ENCODE measurements at places on chromosomes 3 and 15.

DNA sequence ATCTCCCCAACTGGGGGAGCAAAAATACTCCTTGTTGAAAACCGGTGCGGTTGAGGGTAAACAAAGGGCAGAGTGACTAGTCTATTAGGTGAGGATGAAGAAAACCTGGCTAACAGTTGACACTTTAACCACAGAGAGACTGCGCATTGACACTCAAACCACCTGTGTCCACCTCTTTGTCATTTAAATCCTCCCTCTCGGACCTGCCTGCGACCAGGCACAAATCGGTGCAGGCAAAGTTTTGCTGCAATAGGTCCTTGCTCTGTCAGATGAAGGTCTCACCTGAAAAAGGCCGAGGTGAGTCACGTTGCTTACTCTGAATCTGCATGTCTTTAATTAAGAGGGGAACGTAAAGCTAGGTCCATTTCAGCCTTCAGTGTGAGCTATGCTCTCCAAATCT is 494.1 kb upstream of the DPPA4 start:
- no peak for DNase-seq

DNA sequence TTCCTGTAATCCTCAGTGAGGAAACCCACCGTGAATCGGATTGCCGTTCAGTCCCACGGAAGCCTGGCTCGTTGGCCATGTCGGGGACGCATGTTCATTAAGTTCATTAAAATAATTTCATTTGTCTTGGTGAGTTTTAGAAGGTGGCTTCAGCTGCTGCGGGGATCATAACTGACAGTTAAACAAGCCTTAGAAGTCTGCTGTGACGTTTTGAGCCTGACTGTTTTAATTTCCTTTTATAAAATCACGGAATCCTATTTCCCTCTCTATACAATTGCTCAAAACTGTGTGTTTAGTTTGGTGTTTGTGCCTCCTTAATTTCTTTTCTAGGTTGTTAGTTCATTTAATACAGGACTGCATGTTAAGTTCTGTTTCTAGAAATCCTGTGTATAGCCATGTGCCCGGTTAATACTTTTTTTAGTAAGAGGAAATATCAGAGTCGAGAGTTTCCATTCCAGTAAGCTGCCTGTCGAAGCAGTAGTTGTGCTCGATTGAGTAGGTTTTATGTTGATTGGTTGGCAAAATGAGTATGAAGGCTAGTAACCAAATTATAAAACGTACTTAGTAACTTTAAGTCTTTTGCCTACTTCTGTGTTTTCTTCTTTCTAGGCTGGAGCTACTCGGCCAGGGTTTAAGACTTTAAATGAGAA is 705 bp downstream of the NIPA2 start:
- DNase-seq = no peak

GRCh38 chr3:99960941-99961340 is 143.3 kb downstream of the CMSS1 start:
- no peak for DNase-seq

- no peak for DNase-seq
Observed at GRCh38 chr3:147654827-147655226, 245.7 kb downstream of the ZIC1 start.

DNA sequence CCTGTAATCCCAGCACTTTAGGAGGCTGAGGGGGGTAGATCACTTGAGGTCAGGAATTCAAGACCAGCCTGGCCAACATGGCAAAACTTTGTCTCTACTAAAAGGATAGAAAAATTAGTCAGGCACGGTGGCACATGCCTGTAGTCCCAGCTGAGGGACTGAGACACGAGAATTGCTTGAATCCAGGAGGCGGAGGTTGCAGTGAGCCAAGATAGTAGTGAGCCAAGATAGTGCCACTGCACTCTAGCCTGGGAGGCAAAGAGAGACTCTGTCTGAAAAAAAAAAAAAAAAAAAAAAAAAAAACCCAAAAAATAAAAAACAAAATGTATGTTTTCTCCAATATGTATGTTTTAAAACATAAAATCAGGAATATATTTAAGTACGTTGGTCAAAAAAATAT is 16.3 kb downstream of the TARS3 start:
- DNase-seq = no peak

- DNase-seq = no peak
Observed at GRCh38 chr15:78244101-78244500, 9.7 kb upstream of the ACSBG1 start.

DNA sequence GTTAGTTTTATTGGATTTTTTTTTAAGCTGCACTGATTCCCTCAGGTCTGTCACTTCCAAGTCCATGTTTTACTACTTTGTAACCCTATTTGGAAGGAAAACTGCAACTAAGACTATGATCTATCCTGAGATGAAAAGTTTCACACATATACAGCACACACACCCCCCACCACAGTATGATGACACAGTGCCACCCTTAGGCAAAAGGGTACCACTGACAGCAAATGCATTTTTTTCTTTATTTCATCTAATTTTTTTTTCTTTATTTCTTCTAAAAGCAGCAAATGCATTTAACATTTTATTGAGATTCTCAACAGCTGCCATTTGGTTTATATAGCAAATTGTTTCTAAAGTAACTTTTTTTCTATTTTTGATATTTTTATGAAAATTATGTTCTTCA is 21.2 kb downstream of the NGRN start:
- DNase-seq = no peak

- DNase-seq = no peak
Observed at GRCh38 chr15:22955544-22956119, 24.5 kb downstream of the CYFIP1 start.

DNA sequence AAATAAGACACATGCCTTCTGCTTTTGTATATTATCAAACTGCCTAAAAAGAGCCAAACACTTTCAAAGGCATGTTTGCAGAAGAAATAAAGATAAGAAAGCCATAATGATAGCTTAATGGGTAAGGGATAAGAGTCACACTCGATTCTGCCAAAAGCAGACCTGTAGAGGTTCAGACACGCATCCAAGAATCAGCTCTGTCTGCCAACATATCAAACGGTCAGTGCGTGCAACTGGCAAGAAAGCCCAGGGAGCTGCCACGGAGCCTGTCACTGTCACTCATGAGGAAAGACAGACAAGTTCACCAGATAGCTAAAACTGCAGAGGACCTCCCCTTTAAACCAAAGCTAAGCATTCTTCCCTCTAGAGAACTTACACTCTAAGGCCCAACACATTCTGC is 23.2 kb downstream of the DCP1A start:
- DNase-seq = no peak

- DNase-seq = no peak
Observed at GRCh38 chr3:120145542-120146285, 51.5 kb upstream of the GSK3B start.

DNA sequence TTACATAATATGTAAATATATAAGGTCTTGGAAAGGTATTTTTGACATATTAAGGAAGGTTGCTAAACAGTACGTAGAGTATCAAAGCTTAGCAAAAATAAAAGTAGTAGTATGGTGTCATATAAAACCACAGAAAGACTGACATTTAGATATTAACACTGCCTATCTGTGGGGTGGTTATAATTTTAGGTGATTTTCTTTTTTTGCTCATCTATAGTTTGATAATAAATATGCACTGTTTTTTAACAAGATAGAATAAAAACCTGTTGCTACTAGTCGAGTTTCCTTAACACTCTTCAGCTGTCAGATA is 40.7 kb downstream of the ETV5 start:
- DNase-seq = no peak

DNA sequence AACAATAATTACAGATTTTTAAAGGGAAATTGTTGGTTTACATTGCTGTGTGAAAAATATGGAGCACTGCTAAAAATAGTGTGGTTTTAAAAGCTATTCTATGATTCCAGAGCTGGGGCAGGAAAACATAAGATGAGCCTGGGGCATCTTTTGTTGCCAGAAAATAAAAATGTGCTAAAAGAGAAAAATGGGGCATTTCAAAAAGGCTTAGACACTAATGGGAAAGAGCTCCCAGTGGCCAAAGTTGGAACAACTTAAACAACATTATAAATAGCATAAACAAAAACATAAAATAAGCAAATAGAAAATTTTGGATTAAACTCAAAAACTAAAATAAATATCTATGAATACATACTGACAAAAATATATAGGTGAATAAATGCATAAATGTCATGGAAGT is 478.9 kb downstream of the NLGN1 start:
- DNase-seq = no peak

DNA sequence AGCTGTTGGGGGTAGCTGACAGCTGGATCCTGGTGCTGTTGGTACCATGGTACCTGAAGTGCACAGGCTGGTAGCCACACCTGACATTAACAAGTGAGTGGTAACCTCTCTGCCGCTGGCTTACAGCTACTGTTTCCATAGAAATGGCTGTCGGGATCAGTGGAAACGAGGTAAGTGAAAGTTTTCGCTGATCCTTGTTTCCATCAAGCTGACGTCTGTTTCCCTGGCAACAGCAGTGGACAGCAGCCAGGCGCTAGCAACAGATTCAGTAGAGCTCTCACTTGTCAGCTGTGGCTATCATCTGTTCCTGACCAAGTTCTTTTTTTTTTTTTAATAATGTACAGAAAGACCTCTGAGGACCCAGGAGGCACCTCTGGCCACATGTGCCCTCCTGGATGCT is 166.2 kb downstream of the CHDH start:
- DNase-seq = no peak

- no peak for DNase-seq
Observed at GRCh38 chr15:74400313-74400860, 32.9 kb upstream of the CYP11A1 start.

GRCh38 chr3:159786489-159787177 is 202.0 kb upstream of the IL12A start:
- DNase-seq = no peak

DNA sequence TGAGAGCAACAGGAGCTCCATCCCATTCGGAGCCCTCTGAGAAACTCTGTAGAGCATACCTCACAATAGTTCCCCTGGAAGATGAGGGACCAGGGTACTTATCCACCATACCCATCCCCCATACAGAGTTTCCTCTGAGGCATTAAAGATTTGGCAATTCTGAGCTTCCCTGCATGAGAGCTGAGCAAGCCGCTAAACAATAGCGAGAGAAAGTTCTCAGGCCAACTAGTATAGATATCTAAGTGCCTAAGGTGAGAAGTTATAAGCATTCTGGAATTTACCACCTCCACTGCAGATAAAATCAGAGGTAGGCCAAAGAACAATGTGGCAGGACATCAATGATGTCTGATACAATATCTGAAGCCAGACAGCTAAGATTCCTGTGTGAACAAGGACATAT is 129.1 kb upstream of the MBNL1 start:
- no peak for DNase-seq

DNA sequence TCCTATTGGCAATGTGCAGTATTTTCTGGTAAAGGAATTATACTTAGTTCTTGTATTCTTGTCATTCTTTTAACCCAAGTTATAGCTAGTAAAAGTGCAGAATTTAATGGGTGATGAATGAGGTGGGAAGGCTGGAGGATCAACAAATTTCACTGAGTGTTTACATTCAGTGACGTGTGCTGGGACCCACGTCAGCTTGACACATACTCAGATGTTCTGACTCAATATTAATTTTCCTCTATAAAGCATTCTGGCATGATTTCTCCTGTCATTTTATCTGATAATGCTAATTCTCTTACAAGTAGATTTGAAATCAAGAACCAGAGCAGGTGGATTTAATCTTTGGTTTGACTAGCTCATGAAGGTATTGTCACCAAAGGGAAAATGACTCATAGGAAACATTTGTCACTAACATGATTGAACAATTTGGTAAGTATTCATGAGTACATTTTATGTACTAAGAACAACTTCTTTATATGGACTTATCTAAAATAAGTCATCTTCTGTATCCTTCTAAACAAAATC is 71.0 kb upstream of the SYNPR start:
- DNase-seq = no peak

- no peak for DNase-seq
Observed at GRCh38 chr15:53834214-53834613, 74.8 kb upstream of the WDR72 start.

GRCh38 chr3:39157359-39157758 is 4.0 kb upstream of the CSRNP1 start:
- no peak for DNase-seq

DNA sequence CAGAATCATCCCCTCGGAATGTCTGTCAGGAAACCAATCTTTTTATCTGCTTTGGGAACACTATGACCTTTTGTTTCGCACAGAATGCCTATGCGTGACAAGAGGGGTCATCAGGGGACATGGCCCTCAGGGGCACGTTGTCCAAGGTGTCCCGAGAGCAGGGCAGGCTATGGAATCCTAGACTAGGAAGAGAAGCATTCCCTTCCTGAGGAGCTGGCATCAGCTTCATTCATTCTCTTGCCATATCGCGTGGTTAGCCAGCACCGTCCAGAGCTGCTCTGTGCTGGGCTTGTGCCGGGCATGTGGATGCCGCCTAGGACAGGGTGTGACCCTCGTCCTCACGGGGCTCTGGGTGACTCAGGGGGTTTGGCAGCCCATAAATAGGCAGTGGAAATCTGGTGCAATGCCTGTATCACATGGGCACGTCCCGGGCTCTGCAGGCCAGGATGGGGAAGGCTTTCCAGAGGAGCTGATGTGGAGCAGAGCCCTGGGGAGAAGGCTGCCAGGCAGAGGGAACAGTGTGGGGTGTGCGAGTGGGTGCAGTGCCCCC is 117.8 kb downstream of the TMEM266 start:
- DNase-seq = no peak

DNA sequence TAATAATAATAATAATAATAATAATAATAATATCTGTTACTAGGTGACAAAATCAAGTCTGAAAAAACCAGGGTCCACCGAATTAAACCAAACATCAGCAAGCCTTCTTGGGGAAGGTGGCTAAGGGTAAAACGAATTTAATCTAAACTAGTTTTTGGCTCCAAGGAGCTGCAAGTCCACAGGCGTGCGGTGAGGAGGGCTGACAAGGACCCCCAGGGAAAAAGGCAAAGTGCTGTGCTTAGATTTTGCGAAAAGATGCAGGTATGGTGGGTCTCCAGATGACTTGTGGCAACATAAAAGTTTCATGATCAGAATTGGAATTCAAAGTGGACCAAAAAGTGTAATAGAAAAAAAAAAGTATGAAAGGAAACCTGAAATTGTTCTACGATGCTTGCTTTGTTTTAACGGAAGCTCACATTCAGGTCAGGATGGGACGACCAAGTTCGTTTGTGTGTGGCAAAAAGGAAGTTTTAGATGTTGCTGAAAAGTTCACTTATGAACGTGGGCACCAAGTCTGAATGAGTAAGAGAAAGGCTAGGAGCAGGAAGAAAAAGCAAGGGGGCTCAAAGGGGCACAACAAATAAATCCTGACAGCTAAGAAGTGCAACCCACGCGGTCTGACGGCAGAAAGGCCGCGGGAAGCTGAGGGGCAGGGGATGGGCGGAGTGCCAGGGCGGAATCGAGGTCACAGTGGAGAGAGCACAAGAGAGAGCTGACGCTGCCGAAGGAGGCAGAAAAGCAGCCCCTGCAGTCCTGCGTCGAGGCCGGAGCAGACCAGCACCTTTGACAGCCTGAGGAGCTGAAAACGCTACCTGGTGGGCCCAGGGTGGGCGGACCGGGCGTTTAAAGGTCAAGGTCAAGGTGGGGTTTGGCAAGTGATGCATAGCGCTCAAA is 1.1 kb downstream of the WDR82 start:
- no peak for DNase-seq

DNA sequence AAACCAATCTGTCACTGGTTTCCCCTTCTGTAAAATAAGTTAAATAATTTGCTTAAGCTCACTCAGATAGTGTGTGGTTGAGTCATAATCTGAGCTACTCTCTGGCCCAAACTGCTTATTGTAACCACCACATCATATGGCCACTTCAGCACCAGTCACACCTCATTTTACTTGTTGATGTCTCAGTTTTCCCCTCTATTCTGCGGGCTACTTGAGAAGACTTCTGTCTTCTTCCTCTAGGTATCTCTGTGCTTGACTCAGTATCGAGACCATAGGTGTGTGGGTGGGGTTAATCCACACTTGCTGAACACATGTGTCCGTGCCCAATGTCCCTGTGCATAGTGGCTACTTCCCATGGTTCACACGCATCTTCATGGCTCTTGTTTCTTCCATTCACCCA is 32.9 kb downstream of the CRYGS start:
- DNase-seq = no peak

GRCh38 chr15:100334015-100334414 is 7.8 kb downstream of the ADAMTS17 start:
- no peak for DNase-seq

All from NCI-H1436 (cell line).